Activated CD4-positive, alpha-beta T cell treated with anti-CD3 and anti-CD28 coated beads for 1 hour (primary cell): ENCODE measurements at places on chromosomes 1 and 21.

GRCh38 chr1:34140011-34140676 is 24.9 kb downstream of the CSMD2 start:
- DNase-seq, result no peak

GRCh38 chr1:78737241-78737640 is 87.6 kb downstream of the IFI44 start:
- DNase-seq, result no peak

DNA sequence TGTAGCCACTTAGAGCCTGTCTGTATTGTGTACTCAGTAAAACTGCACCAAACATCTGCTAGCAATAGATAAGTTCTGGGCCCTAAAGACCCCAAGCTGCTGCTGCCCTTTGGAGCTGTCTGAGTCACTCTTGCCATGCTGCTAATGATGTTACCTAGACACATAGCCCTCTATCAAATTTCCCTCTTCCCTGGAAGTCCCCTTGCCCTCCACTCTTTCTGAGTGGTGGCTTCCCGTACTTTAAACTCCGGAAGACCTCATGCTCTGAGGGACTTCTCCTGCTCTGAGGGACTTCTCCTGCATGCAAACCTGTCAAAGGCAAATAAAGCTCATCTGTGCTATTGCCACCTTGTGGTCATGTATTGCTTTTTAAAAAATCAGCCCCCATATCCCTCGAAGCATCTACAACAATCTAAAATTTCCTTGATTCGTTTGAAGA is 34.0 kb downstream of the FH start:
- DNase-seq, result no peak

- DNase-seq, result no peak
Measured at GRCh38 chr1:83077411-83077810, 921.5 kb downstream of the TTLL7 start.

- no peak for DNase-seq
Measured at GRCh38 chr21:42674351-42674940, 21.0 kb downstream of the PDE9A start.

DNA sequence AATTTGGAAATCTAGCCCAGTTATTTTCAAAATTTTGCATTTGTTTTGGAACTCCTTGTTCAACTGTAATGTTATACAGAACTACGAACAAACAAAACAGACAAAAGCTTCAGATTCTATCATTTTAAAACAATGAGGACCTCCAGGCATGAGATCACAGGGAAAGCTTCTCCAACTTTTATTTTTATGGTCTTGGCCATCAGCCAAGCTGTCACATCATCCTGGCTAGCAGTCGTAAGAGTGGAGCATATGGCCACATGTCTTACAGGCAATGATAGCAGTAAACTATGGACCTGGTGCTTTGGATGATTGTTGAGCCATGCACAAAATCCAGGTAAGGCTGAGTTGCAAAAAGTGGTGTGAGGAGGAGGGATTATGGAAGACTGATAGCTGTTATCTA is 299.6 kb downstream of the LMX1A start:
- DNase-seq, result no peak

DNA sequence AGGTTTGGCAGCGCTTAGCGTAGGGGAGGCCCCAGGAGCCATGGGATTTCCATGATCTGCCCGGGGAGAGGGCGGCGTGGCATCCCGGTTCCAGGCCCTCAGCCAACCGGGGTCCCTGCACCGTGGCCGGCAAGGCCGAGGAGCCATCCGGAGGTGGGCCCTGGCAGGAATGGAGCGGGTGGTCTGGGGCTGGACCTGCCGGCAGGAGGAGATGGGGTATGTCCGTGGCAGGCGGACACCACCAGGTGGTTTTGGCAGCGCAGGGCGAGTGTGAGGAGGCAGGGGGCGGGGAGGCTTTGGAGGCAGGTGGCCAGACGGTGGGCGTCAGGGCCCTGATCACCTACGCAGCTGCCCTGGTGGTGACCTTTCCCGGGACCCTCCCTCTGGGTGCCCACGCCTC is 10.3 kb downstream of the PRKCZ start:
- no peak for DNase-seq

DNA sequence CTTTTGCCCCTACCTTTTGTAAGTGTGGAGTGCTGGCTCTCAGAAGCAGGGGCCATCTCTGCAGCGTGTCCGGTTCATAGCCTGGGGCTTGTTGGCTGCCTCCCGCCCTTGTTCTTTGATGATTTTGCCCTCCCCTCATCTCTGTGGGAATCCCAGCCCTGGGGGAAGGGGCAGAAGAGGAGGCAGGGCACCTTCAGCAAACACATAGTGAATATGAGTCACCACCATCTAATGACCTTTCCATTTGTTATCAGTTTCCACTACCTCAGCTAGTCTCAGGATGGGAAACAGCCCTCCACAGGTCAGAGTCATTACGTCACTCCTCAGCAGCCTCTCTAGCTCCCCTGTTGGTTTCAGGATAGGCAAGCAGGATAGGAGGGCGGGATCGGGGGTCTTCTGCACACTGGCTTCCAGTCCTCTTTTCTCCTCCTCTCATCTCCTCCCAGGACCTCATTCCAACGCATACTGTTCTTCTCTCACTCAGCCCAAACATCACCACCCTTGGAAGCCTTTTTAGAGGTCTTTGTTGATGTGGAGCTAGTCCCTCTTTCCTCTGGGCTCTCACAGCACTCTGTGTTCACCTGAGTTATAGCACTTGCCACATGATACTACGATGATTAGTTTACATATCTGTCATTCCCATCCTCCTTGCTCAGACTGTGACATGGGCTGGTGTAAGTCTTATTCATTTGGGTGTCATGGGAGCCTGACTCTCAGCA is 15.8 kb downstream of the GADD45A start:
- DNase-seq, result no peak

DNA sequence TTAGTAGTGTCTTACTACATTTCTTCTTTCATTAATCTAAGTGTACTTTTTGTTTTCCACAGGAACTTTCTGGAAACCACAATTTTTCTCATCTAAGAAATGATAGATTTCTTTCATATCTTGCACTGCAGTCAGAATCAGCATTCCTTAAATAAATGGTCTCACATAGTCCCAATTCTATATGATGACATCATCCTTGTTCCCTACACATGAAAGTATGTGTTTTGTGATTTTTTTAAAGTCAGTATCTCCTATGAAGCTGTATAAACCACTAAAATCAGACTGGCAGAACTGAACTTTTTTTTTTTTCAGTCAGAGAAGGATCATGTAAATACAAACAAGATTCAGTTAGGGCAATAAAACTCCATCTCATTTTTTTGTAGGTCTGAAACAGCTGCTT is 742.6 kb upstream of the CXADR start:
- DNase-seq, result no peak

DNA sequence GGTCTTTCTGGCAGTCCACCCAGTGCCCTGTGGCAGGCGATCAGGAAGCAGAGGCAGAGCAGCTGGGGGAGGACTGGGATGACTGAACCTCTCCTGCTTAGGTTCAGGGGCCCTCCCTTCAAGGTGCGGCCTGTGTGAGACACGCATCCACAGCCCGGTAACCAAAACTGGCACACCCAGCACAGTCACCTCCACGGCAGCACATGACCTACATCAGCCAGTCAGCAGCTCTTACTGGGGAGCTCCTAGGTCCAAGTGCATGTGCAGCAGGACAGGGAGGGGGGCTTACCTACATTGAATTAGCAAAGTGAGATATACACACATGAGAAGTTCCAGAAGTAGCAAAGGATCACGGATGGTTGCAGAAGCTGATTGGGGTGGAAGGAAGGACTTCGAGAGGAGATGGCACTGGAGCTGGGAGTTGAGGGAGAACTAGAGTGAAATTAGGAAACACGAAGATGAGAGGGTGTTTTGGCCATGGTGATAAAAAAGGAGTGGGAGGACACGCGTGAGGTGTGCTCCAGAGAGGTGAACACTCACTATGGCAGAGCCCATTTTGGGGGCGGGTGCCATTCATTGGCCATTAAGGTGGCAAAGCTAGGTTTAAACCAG is 51.4 kb upstream of the IRF2BP2 start:
- DNase-seq, result no peak

DNA sequence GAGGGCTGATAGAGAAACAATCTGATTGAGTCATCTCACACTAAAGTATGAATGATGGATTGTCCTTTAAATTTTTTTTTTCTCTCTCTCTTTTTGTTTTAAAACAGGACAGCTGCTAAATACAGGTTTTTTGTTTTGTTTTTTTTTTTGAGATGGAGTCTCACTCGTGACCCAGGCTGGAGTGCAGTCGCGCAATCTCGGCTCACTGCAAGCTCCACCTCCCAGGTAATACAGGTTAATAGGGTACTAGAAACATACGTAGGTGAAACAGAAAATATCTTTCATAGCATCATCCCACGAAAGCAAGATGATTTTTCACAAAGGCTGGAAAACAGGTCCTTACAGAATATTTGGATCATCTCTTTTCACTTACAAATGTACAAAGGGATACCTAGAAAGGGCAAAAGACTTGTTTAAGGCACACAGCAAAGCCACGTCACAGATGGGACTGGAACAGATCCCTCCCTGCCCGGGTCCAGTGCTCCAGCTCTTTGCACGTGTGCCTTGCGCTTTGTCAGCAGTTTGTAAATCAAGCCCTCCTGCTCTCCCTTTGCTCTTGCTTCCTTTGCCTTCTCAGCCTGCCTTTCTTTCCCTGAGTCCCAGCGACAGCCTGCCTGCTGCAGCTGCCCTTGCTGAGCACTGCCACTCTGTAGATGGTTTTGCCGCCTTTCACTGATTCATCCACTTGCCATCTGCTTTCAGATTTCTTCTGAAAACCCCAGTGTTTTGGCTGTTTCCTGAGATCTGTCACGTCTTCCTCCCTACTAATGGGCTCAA is 171.3 kb upstream of the BEND5 start:
- no peak for DNase-seq

DNA sequence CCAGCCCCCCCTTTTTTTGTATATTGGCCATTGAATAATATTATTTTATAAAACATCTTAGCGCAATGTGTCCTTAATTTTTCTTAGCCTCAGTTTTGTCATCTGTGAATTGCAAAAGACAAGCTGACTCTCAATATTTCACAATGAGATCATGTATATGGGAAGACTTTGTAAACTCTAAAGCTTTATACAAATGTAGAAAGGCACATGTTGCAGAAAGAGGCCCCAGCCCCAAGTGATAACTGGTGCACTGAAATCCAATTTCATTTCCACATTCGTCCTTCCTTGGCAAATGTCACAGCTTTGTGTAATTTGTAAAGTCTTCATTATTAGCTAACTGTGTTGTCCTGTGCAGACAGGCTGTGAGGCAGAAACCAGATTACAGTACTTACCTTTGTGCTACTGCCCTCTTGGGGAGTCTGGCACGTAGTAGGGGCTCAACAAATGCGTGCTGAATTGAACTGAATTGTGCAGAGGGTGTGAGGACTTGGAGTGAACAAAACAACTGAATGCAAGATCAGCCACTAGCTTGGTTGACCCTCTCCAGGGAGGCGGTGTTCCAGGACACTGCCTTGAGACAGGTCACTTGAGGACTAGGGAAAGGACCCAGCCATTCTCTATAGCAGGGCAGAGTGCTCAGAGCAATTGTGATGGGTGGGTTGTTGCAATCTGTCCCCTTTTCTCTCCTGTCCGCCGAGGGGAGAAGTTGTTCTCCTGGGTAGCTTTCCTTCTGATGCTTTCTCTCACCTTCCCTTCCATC is 74.6 kb downstream of the LMO4 start:
- no peak for DNase-seq

GRCh38 chr1:222096883-222097282 is 355.0 kb upstream of the DUSP10 start:
- no peak for DNase-seq

GRCh38 chr1:81004011-81004410 is 796.7 kb upstream of the ADGRL2 start:
- no peak for DNase-seq

DNA sequence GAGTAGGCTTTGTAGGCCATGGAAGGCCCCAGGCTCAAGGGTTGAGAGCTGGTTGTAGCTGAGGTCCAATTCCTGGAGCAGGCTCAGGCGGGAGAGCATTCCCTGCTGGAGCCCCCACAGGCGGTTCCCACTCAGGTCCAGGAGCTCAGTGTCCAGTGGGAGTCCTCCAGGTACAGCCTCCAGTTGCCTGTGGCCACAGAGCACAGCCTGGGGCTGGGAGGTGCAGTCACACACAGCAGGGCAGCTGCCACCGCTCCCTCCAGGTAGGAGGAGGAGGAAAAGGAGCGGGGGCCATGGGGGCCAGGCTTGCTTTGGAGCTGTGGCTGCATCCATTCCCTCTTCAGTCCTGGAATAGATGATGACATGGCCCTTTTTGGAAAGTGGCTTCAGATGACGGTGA is 2.8 kb downstream of the LINGO4 start:
- no peak for DNase-seq

GRCh38 chr1:160910170-160910750 is 25.3 kb upstream of the ITLN1 start:
- no peak for DNase-seq

DNA sequence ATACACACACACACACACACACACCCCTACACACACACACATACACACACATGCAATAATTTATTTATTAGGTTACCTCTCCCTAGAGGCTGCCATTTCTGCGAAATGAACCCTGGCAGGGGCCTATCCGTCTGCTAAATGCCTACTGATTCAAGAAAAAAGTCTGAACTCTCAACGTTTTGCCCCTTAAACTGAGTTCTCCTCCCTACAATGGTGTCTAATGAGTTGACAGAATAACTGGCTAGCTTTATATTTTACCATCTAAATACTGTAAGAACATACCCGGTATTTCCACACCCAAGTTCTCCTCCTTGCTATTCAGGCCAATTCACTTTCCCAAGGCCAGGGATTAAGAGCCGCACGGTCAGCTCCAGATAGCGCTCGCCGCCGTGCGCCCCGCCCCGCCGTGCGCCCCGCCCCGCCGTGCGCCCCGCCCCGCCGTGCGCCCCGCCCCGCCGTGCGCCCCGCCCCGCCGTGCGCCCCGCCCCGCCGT is 339 bp upstream of the RNPC3 start:
- no peak for DNase-seq

GRCh38 chr1:214205053-214205452 is 75.9 kb upstream of the SMYD2 start:
- DNase-seq, result no peak

DNA sequence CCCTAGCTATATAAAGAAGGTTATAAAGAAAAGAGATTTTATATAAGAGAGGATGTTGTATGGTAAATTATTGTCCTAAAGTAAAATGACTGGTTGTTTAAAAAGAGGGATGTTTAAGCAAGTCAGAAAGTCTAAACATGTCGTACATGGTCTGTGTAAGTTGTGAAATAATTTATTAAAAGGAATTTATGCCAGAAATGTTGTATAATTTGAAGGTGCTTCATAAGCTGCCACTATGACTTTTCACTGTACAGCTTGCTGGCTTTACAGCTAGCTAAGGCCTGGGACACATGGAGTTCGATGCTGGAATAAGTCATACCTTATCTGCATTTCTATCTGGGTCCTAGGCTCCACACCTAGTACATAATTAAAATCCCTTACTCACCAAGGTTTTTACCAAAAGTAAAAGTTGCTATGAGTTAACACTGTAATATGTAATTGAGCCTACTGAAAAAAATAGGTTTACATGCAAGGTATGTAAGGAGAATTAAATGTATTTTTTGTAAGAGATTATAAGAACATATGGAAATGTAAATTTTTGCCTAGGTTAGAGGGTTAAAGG is 59.0 kb upstream of the EDEM3 start:
- DNase-seq, result no peak

DNA sequence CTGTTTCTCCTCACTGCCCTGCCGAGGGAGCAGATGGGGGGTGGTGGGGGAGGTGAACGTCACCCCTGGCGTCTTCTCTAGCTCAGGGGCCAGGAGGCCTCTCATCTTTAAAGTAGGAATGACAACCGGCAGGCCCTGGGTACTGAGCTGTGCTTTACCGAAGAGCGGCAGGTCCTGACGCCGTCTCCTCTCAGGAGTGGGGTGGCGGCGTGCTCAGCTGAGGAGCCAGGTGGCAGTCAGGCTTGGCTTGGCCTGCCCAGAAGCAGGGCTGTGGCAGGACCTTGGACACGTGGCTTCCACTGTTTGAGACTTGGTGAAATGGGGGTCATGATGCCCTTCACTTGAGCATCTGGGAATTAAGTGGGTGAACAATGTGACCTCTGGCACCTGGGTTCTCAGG is 3.1 kb downstream of the RER1 start:
- DNase-seq, result no peak
